ENCODE measurements at places on chromosomes 2 and 18. TPM values are rescaled to one million over a fixed set of nuclear protein-coding genes. Genes with fewer than 3 reads are reported as not detected.
A peak's percentile ranks its signal among the peaks of the same experiment; 100 is the strongest.

GLI2 gene
- total RNA-seq, result 21.1 TPM

TCF4 gene
- total RNA-seq, result 85.5 TPM

CMPK2 gene
- 4.9 TPM for total RNA-seq

STAM2 gene
- total RNA-seq, result 50.8 TPM

OSR1 gene
- 78.3 TPM for total RNA-seq

TDRD15 gene
- total RNA-seq, result not detected

IL1RL1 gene
- 16.2 TPM for total RNA-seq

NTSR2 gene
- not detected for total RNA-seq

CNGA3 gene
- total RNA-seq, result 0.19 TPM

NDUFB3 gene
- total RNA-seq, result 60.6 TPM

PKDCC gene
- 169 TPM for total RNA-seq

ATP6V1C2 gene
- total RNA-seq, result 0.42 TPM

MYO3B gene
- not detected for total RNA-seq

ST6GAL2 gene
- 15.5 TPM for total RNA-seq

VSNL1 gene
- not detected for total RNA-seq

- DNase-seq, result peak; percentile 59
Observed at GRCh38 chr2:128405981-128406613, 87.4 kb upstream of the HS6ST1 start.

GRCh38 chr2:223625652-223626051 is 23.5 kb upstream of the SCG2 start:
- no peak for DNase-seq

GRCh38 chr2:170332676-170333402 is 154.9 kb downstream of the MYO3B start:
- DNase-seq, result no peak

DNA sequence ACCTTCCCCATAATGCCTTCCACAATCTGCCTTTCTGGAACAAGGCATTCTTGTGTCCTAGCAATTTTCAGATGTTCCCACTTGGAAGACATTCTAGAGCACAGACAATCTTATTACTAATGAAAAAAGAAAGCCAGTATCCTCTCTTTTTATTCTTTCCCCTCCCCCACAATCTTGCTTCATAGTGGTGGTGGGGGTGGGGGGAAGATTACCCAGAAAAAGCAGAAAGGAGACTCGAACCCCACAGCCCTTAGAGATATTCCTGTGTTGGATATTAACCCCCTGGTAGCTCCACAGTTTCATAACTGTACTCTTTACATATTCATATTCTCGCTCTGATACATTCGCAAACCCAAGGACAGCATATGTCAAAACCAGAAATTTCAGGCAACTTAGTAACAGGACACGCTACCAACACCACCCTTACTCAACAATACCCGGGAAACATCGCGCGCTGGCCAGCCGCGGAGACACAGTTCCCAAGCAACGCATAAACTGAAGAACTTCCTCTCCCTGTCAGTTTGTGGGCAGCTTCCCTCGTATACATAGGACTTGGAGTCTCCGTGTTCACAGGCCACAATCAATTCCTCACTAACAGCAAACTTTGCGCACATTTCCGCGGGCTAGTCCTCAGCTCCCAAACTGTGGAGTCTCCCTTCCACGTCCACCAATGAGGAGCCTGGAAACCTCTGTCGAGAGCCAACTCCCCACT is 793 bp downstream of the NR4A2 start:
- peak; percentile 93 for DNase-seq

- no peak for DNase-seq
Observed at GRCh38 chr2:33436083-33436482, 40.4 kb upstream of the RASGRP3 start.

GRCh38 chr18:77007251-77007650 is 125.3 kb downstream of the MBP start:
- DNase-seq, result no peak

- DNase-seq, result no peak
Observed at GRCh38 chr2:213846856-213847255, 562.6 kb downstream of the SPAG16 start.

DNA sequence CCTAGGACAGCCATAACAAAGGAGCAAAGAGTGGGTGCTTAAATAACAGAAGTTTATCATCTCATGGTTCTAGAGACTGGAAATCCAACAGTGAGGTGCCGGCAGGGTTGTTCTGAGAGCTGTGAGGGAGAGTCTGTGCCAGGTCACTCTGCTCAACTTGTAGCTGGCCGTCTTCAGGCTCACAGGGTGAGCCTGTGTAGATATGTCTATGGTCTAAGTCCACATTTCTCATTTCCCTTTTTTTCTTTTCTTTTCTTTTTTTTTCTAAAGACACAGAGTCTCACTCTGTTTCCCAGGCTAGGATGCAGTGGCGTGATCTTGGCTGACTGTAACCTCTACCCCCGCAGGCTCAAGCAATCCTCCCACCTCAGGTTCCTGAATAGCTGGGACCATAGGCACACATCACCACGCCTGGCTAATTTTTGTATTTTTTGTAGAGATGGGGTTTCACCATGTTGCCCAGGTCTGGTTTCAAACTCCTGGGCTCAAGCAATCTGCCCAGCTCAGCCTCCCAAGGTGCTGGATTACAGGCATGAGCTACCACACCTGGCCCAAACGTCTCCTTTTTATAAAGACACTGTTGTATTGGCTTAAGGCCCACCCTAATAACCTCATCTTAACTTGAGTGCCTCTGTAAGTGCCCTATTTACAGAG is 142.2 kb downstream of the SP3 start:
- DNase-seq, result no peak

GRCh38 chr2:88067189-88067588 is 436 bp upstream of the SMYD1 start:
- DNase-seq, result no peak

GRCh38 chr2:143162123-143162837 is 33.1 kb downstream of the ARHGAP15 start:
- DNase-seq, result no peak

DNA sequence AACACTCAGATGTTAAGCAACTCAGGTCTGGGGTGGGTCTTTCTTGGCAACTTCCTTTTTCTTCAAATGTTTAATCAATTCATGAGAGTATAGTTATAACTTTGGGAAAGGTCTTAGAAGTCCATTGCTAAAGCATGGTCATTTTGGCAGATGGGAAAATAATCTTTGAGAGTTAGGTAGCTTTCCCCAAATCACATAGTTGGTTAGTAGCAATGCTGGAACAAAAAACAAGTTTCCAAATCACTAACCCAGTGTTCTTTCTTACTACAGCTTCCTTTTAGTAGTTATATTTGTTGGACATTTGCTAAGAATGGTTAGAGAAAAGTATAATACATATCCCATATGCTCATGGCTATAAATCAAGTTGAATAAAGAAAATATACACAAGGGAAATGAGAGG is 185.2 kb upstream of the SLC14A2 start:
- DNase-seq, result no peak

GRCh38 chr2:129729646-129730045 is 249.8 kb upstream of the RAB6C start:
- peak; percentile 60 for DNase-seq

DNA sequence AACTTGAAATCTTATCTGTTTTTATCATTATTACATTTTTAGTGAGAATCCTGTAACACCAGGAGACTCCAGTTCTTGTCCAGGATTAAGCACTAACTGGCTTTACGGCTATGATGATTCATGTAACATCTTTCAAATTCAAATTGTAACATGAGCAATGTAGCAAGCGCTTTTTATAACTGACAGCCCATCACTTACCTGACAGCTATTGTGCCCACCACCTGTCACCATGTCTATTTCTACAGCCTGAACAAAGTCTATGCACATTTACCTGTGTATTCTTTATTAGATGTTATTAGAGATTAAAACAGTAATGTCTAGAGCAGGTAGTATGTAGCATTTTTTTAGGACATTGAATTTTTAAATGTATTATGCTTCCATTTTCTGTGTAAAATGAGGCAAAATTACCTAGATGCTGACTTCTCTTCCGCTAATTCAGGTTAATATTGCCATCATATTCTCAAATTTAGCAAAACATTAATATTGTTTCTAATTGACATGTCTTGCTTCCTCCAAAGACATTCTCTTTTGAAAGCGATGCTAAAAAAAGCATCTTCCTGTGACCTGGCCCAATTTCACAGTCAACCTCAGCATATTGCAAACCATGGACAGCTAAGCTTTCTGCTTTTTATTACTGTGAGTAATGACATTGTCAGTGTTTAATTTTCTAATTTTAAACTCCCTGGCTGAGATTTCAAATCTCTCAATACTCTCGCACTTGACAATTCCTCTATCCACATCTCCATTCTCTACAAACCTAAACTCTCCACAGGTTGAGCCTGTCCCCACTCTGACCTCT is 37.8 kb downstream of the RIT2 start:
- DNase-seq, result no peak

- DNase-seq, result no peak
Observed at GRCh38 chr2:205988274-205988673, 97.7 kb downstream of the INO80D start.

DNA sequence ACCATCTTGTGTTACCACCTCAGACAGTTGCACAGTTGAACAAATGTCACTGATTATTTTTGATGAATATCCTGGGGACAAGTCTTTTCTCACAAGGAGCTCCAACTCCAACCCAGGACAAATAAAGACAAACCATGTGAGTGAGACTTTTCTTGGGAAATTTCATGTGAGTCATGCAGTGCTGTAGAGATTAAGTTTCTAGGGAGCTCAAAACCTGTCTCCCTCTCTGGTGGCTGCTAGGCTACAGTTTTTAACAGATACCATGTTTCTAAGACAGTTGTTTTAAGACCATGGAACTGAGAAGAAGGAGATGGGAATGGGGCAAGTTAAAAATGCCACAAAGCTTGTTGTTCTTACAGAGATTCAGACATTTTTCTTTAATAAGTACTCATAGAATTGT is 255.5 kb downstream of the RIT2 start:
- no peak for DNase-seq

DNA sequence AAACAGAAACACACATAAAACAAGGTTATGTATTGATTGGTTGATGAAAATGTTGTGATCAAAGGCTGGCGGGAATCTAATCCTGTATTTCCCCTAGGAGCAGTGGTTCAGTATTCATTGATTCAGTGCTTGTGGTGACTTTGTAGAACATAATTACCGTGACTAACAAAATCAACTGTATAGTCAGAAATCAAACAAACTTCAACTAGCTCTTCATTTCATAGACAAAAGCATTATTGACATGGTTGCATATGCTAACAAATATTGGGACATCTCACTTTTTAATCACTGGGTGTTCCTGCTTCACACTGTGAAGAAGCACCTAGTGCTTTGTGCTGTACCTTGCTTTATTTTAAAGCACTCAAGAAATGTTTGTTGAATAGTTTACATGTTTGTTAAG is 41.4 kb downstream of the USP14 start:
- DNase-seq, result no peak

DNA sequence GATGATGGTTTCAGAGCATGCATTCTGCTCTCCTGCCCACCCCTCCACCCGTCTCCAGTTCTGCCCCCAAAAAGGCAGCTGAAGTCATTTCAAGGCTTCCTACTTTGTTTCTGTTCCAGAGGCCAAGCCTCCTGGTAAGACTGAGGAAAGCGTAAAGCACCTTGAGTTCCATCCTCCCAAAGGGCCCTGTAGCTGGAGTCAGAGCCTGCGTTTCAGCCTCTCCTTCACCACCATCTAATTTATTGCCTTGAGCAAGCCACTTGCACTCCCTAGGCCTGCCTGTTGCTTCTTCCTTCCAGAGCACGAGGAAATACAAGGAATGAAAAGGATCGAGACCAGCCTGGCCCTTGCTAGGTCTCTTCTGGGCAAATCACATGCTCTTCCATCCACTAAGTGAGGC is 244.2 kb upstream of the RAB12 start:
- no peak for DNase-seq

DNA sequence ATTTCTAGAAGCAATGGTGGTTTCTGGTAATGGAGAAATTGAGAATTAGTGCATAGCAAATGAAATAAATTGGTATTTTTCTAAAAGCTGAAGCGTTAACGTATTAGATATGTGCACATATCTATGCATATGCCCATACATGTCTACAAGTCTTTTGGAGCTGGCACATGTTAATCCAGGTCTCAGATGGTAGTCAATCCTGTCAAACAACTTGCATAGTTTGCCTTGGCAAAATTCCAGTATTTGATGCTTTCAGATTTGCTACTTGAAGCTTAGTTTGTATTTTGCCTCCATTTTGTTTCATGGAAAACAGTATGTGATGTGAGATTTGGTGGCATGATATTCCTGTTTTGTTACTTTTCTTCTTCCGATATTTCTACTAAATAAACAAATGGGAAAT is 304.6 kb downstream of the PARD3B start:
- DNase-seq, result no peak

DNA sequence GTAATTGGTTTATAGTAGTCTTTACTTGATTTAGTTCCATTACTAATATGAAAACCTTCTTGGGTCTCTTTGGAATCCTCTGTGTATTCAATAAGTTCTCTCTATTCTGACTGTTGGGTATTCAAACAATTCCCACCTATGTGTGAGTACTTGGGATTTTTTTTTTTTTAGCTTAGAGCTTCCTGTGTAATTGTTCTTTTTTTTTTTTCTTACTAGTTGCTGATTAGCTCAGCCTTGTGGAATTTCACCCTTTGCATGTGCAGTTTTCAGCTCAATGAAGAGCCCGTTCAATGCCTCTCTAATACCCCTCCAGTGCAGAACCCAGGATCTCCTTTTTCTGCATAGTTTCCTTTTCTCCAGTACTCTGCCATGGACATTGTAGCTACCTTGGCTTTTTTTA is 339.1 kb upstream of the GALNT5 start:
- no peak for DNase-seq

GRCh38 chr2:17592731-17593409 is 52.4 kb downstream of the VSNL1 start:
- no peak for DNase-seq

GRCh38 chr2:174011796-174012195 is 46.6 kb upstream of the SP3 start:
- no peak for DNase-seq

DNA sequence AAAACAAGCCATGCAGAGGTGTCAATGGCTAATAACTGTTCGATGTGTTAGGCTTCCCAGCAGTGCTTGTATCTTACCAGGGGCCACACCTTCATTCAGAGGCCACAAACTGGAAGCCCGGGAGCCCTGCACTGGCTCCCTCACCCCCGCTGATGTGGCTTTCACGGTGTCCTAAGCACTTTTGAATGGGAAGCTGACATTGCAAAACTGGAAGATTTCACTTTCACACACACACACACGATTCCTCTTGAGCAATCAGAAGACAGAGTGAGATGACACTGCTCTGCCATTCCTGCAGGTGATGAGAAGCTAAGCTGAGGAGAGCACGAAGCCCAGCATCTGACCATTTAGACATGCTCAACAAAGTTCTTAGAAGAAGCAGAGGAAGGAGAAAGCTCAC is 8.6 kb upstream of the ZNF407 start:
- DNase-seq, result no peak
